ENCODE measurements at places on chromosomes 11 and 22.

DNA sequence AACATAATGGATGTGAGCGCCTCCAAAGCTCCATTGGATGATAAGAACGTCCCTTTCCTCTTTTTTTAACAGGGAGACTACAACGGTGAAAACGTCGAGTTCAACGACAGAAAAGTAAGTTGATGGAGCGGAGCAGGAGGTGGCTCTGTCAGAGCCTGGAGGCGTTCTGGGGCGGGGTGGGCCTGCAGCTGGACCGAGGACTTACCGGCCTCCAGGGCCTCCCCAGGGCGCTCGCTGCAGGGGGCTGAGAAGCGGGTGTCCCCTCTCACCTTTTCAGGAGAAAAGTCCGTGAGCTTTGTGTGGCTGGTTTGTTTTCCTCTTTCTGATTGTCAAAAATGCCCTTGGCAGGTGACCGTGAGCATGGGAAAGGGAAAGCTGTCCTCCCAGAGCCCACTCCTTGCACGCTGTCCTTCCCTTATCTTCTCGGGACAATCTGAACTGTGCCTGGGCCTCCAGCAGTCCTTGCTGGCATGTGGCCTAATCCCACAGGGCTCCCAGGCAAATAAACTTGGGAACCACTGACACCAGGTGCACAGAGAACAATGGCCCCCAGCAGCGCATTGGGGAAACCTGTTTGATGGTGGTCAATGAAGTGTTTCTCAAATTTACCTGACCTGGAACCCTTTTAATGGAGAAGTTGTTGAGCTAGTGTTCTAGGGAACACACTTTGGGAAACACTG is 38.4 kb downstream of the ANO1 start:
- no peak for DNase-seq

DNA sequence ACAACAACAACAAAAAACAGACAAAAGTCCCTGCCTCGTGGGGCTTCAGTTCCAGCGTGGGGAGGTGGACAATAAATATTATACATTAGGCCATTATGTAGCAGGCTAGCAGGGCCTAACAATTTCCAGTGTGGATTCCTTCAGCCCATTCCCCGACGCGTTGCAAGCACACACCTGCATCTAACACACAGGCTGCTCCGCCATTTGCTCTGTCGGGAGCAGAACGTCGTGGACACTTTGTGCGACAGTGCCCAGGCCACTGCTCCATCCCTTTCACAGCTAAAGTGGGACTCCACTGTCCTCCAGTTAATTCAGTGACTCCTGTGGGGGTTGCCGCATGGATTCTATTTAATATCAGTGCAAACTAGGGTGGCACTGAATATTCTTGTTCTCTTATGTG is 10.9 kb upstream of the FGF3 start:
- no peak for DNase-seq

DNA sequence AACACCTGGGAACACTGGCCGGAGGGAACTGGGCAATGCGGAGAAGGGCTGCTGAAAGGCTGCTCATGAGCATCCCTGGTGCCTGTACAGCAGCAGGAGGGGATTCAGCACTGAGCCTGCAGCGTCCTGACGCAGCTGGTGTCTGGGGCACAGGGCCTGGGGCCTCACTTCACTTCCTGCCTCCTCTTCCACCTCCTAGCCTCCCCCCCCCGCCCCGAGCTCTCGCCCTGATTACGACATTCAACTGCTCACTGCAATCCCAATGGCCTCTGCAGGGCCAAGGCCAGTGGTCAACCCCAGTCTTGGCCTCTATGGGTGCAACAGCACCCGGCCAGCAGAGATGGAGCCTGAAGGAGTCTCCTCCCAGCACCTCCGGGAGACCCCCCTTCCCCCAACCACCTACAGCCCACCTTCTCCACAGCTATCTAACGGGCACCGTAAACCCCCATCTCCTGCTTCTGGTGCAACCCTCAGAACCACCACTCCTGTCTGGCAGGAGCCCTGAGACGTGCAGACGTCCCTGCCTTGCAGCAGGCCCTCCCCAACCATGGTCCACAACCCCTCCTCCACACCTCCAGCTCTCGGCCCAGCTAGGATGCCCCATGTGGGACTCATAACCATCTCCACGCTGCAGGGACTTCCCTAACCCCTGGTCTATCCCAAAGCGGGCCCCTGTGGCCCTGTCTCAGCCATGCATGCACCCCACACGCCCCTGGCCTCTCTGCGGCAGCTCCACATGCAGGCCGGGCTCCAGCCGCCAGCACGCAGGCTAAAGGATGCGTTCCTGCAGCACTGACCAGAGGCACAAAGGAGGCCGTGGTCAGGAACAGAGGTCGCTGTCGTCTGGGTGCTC is 38.2 kb downstream of the BRD1 start:
- no peak for DNase-seq

- no peak for DNase-seq
Measured at GRCh38 chr22:42630211-42630610, 10.2 kb downstream of the ATP5MGL start.

DNA sequence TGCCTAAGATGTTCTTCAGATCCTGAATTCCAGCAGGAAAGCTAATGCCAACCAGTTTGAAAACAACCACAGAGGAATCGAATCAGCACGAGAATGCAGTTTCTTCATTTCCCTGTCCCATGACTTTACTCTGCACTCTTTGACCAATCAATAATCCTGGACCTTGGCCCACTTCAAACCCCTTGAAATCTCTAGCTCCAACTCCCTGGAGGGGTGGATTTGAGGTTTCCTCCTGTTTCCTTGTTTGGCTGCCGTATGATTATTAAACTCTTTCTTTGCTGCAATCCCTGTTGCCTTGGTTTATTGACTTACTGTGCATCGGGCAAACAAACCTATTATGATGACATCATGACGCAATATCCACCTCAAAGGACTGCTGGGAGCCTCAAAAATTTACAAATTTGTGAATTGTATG is 109.3 kb downstream of the FBXO7 start:
- no peak for DNase-seq

DNA sequence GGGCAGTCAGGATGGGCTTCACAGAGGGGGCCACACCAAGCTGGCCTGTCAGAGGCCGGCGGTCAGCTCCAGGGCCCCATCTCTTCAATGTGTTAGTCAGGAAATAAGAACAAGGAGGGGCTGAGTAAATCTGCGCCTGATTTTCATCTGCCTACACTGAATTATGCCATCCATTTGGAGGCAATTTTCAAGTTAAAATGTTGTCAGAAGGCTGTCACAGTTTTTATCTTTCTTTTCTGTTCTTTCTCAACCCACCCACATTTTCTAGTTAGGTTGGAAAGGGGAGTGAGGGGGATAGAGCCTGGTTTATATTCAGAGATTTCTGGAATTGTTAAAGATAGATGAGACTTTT is 18.8 kb downstream of the ADORA2A start:
- DNase-seq: no peak

Measured in SW 1271 (cell line).